ENCODE measurements at places on chromosomes 5 and 9.

DNA sequence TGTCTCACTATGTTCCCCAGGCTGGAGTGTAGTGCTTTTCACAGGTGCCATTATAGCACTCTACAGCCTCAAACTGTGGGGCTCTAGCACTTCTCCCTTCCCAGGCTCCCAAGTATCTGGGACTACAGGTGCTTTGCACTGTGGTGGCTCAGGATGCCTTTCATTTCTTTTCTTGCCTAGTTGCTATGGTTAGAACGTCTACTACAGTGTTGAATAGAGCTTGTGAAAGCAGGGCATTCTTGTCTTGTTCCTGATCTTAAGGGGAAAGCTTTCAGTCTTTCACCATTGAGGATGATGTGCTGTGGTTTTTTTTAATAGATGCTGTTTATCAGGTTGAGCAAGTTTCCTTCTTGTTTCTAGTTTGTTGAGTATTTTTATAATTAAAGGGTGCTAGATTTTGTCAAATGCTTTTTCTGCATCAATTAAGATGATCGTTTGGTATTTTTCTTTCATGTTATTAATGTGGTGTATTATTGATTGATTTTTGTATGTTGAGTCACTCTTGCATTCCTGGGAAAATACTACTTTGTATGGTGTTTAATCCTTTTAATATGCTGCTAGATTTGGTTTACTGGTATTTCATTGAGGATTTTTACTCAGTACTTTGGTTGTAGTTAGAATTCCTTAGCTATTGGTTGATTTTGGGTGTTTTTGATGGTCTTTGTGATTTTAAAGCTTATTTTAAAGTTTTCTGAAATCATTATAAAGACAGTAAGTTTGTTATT is 35.6 kb downstream of the GPBP1 start:
- DNase-seq, result no peak

DNA sequence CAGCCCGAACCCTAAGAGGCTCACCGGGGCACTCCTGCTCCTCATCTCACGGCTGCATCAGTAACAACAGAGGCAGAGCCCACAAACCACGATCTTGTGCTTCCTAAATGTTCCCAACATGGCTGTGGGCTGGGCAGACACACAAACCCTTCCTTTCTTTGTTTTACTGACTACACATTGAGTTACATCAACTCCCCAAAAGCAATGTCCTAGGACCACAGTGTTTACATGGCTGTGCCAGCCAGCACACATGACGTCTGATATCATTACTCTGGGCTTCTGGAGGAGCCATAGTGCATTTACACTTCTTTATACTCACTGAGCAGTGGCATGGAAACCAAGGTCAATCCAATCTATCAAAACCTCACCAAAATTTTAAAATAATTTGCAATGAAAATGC is 101.4 kb downstream of the LHFPL2 start:
- DNase-seq, result no peak

- no peak for DNase-seq
Measured at GRCh38 chr5:54719384-54720283, 202.1 kb downstream of the SNX18 start.

DNA sequence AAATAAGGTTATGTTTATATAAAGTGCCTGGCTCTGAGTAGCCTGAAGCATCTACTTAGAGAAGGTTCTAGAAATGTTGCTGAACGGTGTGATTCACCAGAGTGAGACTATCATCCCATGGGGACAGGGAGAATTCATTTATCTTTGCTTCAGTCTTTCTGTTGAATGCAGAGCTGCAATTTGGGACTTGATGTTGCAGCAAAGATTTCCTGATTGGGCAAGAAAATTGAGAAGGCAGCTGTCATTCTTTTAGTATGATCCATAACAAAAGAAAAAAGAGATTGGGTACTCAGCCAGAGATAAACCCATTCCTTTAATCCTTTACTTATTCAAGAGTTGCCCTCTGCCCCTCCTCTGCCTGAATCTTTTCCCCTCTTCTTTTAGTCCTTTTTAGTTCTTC is 456.3 kb upstream of the WWC1 start:
- DNase-seq, result no peak

DNA sequence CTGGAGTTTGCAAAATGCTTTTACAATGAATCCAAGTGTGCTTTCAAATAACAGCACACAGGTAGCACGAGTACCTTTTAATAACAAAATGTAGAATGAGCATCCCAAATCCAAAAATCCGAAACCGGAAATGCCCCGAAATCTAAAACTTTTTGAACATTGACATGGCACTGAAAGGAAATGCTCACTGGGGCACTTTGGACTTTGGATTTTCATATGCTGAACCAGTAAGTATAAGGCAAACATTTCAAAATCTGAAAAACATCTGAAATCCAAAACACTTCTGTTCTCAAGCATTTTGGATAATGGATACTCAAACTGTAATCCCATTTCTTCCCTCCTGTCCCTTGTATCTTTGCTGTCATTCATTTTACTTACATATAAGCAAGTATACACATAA is 50.1 kb downstream of the GCNT4 start:
- no peak for DNase-seq

DNA sequence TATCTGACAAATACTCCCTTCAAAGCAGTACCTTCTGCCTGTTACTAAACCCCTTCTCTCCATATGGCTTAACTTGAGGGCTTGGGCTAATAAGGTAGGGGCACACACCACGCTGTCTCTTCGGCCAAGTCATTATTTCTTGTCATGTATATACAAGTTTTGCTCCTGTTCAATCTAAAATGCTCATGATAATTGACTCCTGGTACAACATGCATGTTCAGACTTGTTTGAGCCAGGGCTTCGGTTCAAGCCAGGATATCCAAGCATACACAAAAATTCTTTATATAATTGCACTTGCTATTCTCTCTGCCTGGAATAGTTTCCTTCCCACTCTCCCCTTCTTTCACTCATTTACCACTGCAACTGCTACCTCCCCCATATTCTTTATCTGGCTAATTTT is 756.0 kb upstream of the C9orf72 start:
- DNase-seq, result no peak

DNA sequence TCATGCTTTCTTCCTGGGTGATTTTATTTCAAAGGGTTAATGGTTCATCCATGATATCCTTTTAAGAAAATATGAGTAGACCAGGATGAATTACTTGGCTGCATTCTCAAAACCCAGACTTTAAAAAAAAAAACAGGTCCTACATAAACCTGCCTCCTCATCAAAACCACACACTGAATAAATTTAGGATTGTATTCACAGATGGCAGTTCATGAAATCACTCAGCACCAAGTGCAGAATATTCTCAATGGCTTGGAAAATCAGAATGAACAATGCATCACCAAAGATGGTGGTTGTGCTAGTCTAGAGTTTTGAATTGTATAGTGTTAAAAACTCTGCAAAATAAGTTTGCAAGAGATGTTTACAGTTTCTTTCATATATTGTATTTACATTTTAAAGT is 145.4 kb upstream of the GRAMD2B start:
- DNase-seq, result no peak

DNA sequence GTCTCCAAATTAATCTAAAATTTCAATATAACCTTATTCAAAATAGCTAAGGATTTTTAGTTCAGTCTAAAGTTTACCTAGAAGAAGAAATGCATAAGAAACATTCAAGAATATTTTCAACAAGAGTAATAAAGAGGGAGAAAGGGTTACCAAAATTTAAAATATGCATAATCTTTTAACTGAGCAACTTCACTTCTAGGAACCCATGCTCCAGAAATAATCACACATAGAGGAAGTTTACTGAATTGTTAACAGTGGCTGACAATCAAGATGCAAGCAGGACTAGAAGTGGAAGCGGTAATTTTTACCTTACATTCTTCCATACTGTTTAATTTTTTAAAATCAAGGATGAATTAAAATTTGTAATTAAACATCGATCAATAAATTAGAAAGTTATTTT is 1.9 kb downstream of the PJA2 start:
- no peak for DNase-seq

- DNase-seq, result no peak
Measured at GRCh38 chr5:91312698-91313097, 70.4 kb downstream of the ARRDC3 start.

DNA sequence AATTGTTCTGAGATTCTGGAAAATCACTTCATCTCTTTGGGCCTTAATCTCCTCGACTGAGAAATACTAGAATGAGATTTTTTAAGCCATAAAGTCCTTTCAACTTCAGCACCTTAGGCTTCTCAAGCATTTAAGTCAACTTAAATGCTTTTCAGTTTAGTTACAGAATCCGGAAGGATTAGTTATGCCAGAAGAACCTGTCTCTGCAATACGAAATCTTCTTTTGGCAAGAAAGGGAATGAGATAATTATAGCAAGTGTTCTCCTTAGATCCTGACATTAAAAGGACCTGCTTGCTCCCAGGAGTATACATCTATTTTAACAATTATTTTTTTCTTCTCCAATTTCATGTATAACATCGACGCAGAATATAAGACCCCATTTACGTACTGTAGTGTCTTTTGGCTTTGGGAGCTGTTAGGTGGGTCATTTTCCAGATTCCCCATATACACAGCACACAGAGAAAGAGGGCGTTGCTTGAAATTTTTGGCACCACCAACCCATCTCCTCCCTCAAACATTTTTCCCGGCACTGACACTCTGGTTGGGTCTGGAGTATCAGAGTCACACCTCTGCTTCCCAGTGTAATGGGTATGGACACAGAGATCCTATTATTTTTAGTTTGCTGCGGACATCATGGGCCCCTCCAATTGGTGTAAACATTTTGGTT is 43.6 kb upstream of the CLINT1 start:
- DNase-seq, result no peak

DNA sequence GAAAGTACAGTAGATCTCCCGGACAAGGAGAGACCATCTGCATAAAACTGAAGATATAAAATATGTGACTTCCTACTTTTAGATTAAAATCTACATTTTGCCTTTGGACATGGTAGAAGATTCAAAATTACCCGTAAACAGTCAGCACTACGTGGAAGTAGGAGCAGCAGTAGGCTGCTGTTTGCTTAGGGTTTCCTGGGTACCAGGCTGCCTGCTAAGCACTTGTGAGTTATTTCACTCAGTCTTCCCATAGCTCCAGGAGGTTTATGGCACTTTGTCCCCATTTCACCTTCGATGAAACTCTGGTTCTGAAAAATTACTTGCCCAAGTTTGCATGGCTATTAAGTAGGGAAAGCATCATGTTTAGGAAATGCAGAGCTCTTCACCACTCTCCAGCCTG is 92.6 kb downstream of the STK32A start:
- DNase-seq, result no peak

DNA sequence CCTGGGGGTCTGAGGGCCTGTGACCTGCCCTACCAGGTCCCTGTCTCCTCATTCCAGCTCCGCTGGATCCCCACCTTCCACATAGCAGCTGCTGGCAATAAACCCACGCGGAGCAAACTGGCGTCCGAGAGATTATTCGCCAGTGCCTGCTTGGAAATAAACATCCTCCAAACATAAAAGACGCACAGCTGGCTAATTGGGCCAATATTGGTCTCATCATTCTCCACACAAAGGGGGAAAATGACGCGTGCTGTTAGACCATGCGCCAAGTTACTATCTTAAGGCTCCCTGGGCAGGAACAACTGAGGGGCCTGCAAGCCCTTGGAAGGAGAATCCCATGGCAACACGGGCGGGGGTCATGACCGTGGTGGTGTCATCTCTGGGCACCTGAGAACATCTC is 73.3 kb upstream of the SARDH start:
- DNase-seq, result no peak

GRCh38 chr9:127450243-127450760 is 904 bp downstream of the RPL12 start:
- peak; percentile 14 for DNase-seq

- DNase-seq, result peak; percentile 86
Measured at GRCh38 chr9:112844771-112845542, 45.7 kb downstream of the SLC46A2 start.

GRCh38 chr5:89457411-89458331 is 574.7 kb upstream of the MEF2C start:
- DNase-seq, result no peak

DNA sequence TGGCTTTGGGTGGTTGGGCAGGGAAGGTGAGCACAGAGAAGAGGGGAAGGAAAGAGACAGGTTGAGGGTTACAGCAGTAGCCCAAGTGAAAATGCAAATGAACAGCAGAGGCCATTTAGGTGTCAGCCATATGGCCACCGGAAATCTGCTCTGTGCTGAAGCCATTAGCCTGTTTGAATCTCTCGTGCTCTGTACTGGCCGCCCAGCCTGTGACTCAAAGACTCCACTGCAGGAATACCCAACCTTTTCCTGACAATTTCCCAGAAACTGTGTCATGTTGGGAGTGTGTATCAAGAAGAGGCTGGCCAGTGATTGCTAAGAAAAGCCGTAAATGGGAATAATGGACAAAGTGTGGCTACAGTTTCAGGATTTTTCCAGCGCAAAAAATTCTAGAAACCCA is 35.9 kb upstream of the RAI14 start:
- DNase-seq, result no peak

GRCh38 chr9:126791406-126792230 is 13.2 kb upstream of the ZBTB43 start:
- no peak for DNase-seq

GRCh38 chr5:112227911-112228631 is 191.0 kb downstream of the EPB41L4A start:
- no peak for DNase-seq

GRCh38 chr9:109477258-109478050 is 20.7 kb downstream of the PTPN3 start:
- DNase-seq, result no peak

DNA sequence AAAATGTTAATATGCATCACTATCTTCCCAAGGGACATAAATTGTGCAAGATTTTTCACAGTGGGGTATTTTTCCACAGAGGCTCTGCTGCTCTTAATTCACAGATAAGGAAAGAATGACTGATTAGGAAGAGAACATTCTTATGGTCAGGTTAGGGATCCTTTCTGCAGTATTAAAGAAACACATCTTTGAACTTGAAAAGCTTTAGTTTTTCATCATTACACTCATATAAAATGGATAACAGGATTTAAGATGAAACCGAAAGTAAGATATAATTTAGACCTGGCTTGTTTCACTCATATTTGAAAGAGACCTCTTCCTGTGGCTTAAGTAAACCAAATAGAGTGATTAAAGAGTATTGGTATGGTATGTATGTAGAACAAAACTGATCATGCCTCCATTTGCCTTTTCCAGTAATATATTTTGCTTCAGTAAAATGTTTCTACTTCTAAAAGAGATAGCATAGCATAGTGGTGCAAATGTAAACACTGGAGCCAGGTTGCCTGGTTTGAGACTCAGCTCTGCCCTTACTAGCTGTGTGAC is 160.0 kb downstream of the PRR16 start:
- no peak for DNase-seq

DNA sequence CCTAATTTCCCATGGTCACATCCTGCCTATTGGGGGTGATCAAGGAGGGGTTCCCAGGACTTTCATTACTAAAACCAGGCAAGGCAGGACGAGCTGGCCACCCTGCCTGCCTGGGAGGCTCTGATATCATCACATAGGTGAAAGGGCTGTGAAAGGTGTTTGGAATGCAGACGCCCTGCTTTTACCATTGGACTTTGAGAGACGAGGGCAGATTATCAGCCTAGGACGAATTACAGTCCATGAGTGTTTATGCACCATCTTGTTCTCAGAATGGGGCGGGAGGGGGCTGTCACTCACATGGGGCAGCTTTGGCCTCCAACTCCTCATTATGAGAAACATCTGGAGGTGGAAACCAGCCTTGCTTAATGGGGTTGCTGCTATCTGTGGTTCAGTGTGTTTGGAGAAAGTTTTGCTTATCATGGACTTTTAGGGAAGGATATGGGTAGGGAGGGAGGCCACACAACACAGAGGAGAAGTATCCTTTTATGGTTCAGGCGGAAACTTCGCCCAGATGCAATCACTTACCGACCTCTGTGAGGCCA is 69.8 kb upstream of the UBTD2 start:
- no peak for DNase-seq

GRCh38 chr5:179323026-179323870 is 22.0 kb downstream of the ADAMTS2 start:
- no peak for DNase-seq

GRCh38 chr9:91346644-91347043 is 15.1 kb downstream of the AUH start:
- DNase-seq, result no peak

Measured in endothelial cell (in vitro differentiated cells).